NCI-H69 (cell line): ENCODE measurements at places on chromosomes 12 and 14.

DNA sequence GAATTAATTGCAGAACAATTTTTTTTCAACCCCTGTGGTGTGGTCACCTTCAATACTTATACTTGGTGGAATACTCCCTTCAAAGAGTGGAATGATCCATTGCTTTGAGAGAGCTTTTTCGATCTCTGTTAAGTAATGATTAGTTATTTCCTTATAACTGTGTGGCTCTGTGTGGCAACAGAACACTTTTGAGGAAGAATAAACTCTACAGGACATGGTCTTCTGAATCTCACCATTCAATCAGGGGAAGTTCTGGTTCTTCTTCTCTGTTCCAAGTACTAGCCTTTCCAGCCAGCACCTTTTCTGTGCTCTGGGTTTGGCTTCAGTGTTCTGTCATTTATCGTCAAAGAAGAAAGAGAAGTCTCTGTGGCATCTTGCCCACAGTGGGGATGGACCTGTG is 369.2 kb downstream of the ZFP36L1 start:
- DNase-seq = no peak

DNA sequence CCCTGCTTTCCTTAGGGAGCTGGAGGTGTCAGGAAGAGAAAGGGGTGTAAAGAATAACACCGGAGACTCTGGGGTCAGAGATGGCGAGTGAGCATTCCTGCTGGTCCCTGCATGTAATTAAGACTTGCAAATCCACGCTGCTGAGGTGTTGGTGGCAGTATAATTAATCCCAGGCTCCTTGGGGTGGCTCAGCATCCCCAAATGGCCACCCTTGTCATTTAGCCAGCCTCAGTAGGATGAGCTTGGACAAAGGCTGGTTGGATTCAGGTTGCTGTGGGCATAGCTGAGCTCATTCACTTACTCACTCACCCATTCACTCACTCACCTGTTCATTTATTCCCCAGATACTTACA is 174.4 kb upstream of the RPH3A start:
- DNase-seq = peak; percentile 45

- DNase-seq = no peak
Measured at GRCh38 chr12:26737487-26738030, 95.4 kb downstream of the ITPR2 start.

GRCh38 chr12:79302162-79302814 is 388.5 kb downstream of the PAWR start:
- DNase-seq = no peak

DNA sequence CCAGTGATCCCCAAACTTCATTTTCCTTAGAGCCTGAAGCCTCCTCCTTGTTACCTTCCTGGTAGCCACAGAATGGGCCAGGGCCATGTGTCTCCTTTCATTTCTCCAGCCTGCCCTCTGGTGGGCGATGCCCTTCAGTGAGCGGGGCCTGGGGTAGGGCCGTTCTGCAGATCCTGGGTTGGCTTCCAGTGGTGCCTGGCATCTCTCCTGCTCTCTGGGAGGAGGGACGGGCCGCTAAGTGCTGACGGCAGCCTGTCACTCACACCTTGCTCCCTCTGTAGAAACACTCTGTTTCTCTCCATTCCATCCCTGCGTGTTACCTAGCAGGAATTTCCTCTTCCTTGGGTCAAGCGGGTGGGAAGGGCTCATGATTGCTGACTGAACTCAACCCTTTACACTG is 232.1 kb downstream of the CACNA1C start:
- DNase-seq = peak; percentile 96

DNA sequence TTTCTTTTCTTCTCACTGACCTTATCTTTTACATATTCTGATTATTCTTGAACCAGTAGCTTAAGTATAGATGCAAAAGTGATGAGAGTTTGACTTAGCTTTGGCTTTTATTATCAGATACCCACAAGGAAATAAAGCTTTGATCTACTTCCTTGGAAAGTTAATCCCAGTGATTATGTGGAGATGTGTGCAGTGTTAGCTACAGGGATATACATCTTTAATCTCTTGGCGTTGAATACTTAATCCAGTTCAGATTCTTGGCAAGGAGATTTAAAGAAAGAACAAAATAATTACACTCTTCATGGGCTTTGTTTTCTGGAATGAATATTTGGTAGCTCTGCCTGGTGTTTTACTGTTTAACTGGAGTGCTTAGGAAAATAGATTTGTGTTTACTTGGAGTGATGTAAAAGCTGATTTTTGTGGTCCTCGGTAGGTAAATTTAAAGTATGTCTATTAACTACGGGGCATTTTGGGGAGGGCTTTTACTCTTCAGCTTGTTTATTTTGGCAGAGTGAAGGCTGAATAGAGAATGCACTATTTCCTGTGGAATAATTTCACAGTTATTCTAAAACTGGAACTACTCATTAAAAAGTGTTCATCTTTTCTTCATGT is 150.1 kb upstream of the LRIG3 start:
- peak; percentile 67 for DNase-seq

- DNase-seq = no peak
Measured at GRCh38 chr12:7302266-7302986, 1.4 kb upstream of the ACSM4 start.

GRCh38 chr12:112750971-112751370 is 40.6 kb upstream of the RPH3A start:
- DNase-seq = no peak

- no peak for DNase-seq
Measured at GRCh38 chr14:89697281-89698060, 257.1 kb downstream of the EFCAB11 start.

- DNase-seq = no peak
Measured at GRCh38 chr12:132946246-132946820, 9.8 kb downstream of the ZNF605 start.

DNA sequence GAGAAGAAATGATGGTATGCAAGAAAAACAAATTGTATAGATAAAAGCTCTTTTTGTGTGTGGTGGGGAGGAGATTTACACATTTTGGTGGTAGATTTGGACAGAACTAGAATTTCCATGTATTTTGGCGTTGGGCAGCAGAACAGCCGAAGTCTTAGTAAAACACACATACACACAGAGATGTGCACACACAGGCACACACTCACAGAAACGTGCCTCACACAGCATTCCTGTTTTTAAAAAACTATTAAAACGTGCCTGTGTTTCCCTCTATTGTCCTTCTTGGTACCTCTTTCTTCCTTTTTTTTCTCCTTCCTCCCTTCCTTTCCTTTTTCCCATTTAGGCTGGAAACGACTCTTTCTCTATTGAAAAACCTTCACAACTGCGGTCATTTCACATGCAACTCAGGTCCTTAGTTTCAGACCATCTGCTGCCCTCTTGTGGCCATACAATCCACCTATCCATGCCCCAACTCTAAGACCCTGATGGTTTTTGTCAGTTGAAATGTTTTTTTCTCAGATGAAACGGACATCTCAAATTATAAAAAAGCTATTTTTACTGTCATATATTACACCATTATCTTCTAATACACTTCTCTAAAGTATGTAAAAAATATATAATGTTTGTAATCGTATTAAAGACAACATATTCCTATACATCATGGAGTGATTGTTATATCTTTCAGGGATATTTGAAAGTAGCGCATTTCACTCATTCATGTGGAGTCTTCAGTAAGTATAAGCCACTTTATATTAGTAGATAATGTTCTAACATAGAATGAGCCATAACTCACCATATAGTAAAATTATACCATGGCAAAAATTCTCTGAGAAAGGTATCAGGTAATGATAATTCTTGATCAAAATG is 386.7 kb upstream of the NOVA1 start:
- DNase-seq = peak; percentile 70
